ENCODE measurements at places on chromosomes 6 and 20.

GRCh38 chr6:168131464-168132415, 52.7 kb upstream of the FRMD1 start:
- DNase-seq, result no peak

- no peak for DNase-seq
Measured at GRCh38 chr6:137820425-137820824, 46.6 kb upstream of the TNFAIP3 start.

GRCh38 chr6:21741221-21742109, 147.9 kb downstream of the SOX4 start:
- DNase-seq, result no peak

DNA sequence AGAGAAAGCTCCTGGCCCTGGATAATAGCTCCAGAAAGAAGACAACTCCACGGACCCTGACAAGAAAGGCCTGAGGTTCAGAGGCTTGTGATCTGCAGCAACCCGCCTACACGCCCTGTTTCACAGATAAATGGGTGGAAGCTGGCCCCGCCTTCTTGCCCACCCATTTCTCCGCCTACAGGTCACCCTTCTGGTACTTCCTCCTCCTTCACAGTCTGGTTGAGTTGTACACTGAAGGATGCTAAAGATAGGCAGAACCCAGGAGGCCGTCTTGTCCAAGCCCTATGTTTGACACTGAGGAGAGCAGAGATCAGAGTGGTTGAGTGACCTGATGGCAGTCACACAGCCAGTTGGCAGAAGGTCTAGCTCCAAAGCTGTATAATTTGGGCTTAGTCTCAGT, 34.2 kb upstream of the MDGA1 start:
- DNase-seq, result no peak

- DNase-seq, result no peak
Measured at GRCh38 chr6:47804821-47805220, 23.0 kb downstream of the OPN5 start.

- DNase-seq, result no peak
Measured at GRCh38 chr6:17475606-17476244, 82.3 kb downstream of the CAP2 start.

DNA sequence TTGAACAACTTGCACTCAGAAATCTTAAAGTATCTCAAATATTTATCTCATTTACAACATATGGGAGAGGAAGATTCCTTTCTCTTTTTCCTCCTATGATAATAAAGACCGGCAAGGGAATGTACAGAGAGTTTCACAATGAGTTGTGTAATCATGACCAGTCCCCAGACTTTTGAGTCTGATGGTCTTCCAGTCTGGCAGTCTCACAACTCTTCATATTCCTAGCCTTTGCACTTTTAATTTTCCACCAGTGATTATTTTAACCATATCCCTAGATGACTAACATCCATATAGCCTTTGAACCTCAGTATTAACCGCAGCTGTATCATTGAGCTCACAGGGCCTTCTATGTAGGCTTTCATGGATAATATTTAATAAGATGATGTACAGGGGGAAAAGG, 278.5 kb downstream of the KHDC1L start:
- no peak for DNase-seq

- no peak for DNase-seq
Measured at GRCh38 chr6:148307405-148307804, 35.2 kb upstream of the SASH1 start.

GRCh38 chr6:16850681-16851026, 89.4 kb upstream of the ATXN1 start:
- no peak for DNase-seq

- DNase-seq, result no peak
Measured at GRCh38 chr6:112690497-112691202, 343.5 kb downstream of the RFPL4B start.

DNA sequence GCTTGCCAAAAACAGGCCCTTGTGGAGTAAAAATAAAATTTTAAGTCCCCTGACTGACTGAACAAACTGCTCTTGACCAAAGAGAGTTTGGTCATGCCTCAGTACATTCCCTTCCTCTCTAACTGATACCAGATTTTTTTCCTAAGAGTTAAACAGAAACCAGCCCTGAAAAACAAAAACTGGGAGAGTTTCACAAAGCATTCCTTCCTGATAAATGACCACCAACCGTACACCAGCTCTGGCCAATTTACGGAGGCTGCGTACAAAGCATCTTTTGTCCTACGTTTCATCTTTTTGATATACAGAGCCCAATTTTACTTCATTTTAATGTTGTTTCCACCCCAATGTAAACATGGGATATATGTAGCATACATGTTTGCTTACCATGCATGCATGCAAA, 477.4 kb upstream of the HTR1E start:
- no peak for DNase-seq

DNA sequence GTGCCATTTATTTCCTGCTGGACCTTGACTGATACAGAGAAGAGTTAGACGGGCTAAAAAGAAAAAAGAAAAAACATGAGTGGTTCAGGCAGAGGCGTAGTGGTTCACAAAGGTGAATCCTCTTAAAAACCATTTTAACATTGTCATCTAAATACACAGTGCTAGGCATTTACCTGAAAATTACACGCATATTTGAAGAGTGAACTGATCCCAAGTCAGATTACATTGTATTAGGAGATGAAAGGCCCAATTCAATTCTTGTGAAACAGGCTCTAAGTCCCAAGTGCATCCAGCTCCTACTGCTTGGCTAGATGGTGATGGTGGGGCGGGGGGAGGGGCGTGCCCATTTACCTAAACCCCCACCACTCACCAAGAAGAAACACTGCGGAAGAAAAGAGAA, 46.7 kb upstream of the ATXN1 start:
- DNase-seq, result no peak

DNA sequence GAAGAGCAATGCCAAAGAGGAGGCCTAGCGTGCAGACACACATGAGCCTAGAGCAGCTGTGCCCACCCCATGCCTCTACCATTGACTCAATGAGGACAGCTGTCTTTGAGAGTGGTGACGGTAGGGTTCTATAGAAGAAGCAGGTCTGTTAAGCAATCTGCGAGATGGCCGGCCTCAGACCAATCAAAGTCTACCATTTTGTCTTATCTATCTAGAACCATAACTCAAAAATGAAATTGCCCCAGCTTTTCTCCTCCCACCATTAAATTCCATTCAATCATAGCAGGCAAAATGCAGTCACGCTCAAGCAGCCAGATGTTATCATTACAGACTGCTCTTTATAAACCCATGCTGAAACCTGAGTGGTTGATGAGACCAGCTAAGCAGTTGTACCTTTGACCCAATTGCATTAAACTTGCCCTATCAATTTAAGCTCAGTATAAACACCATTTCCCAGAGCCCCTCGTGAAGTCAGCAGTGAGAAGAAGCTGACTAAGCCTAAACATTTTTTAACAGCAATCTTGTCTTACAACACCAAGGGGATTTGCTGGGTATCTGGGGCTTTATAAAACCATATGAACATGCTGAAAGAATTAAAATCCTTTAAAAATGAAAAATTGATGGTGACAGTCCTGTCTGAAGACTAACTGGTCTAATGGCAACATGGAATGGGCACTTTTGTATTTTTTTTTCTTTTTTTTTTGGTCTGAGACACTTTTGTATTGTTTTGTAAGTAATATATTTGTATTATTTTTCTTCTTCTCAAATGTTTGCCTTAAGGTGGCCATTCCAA, 57.5 kb downstream of the FOXC1 start:
- DNase-seq, result no peak

- no peak for DNase-seq
Measured at GRCh38 chr6:160429620-160429895, 81.4 kb downstream of the SLC22A3 start.

- no peak for DNase-seq
Measured at GRCh38 chr6:140620496-140620895, 1246.0 kb upstream of the CITED2 start.

DNA sequence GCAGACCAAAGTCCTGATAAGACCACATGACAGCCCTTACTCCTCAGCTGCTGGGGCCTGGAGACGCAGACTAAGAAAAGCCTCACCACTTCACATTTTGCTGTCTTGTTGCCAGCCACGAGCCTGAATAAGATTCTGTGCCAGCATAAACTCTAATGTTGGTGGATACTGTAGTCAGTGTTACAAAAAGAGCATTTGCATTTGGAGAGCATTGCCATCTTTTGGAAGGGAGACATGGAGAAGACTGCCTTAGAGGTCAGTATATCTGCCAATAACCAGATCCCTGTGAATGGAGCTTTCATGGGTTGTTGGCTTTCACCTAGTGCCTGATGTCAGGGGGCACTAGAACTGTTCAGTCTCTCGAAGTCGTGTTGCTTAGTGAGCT, 315.2 kb downstream of the ZFAND3 start:
- no peak for DNase-seq

- DNase-seq, result no peak
Measured at GRCh38 chr6:133092771-133093170, 148.4 kb upstream of the EYA4 start.

DNA sequence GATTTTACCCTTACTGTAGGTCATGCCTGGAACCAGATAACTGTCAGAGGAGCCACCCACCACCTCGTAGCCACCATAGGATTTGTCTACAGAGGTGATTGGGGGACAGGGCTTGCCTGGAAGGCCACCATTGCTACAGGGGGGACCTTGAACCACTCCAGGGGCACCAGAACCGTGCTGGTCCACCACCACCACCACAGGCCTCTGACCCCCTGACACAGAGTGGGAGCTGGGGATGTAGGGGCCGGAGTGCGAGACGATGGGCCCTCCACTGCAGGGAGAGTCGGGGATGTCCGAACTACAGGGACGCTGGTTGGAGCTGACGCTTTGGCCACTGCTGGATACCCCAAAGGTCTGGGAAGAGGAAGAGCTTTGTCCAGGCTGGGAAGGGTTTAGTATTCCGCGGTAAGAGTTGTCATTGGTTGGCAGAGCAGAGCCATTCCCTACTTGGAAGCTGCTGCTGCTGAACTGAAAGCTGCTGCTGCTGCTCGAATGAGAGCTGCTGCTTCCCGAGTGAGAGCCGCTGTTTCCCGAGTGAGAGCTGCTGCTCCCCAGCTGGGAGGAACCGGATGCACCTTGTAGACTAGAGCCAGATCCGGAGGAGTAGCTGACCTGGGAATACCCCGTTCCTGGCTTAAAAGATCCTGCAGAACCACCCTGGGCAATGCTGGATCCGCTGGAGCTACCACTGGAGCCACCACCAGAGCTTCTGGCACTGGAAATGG, 2.2 kb downstream of the PSORS1C1 start:
- no peak for DNase-seq

DNA sequence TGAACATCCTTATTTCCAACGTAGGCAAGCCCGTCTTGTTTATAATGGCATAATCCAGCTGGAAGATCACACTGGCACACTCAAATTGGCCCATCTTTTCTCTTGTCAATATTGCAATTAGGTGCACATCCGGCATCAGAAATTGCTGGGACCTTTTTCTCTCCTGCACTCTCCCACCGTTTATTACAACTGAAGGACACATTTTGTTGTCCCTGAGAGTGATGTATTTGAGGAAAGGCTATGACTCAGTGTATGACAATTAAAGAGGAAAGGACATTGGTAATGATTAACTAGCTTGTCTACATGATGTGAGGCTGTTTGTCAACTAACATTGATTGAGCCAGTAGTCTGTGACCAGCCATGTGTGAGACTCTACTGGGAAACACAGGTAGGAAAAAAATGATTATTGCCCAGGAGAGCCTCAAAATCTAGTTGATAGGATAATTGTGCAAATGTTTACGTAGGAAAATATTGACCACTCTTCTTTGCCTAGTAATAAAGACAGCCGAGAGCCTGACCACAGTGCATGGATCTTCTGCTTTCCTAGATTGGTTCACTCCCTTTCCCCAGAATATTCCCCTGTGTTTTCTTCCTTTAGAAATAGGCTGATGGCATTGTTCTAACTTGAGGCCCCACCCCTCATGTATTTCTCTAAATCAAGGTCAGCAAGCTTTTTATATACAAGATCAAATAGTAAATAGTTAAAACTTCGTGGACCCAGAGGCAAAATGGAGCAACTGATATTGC, 230.0 kb upstream of the BTBD3 start:
- DNase-seq, result peak; percentile 80

DNA sequence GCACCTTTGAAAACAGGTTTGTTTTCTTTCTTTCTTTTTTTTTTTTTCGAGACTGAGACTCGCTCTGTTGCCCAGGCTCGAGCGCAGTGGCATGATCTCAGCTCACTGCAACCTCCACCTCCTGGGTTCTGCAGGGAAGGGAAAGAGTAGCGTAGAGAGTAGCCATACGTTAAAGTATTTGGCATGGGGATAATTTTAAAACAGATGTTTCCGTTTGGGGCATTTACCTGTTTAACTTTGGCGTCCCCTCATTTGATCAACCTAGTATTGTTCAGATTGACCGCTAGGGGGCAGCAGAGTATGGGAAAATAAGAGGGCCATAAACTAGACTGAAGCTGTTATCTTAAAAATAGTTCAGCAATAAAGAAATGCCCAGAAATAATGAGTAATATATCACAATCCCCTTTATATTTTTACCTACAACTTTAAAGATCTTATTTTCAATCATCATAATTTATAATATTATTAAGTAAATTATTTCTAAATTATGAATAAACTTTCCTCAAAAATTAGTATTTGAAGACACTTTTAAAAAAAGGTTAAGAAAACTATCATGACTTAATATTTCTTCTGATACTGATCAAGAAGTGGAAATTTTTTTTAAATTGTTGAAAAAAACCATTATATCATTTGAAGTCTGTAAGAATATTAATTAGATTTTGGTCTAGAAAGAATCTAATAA, 7.6 kb upstream of the TAAR9 start:
- DNase-seq, result peak; percentile 41

GRCh38 chr6:24504649-24505586, 10.1 kb downstream of the ALDH5A1 start:
- DNase-seq, result no peak

DNA sequence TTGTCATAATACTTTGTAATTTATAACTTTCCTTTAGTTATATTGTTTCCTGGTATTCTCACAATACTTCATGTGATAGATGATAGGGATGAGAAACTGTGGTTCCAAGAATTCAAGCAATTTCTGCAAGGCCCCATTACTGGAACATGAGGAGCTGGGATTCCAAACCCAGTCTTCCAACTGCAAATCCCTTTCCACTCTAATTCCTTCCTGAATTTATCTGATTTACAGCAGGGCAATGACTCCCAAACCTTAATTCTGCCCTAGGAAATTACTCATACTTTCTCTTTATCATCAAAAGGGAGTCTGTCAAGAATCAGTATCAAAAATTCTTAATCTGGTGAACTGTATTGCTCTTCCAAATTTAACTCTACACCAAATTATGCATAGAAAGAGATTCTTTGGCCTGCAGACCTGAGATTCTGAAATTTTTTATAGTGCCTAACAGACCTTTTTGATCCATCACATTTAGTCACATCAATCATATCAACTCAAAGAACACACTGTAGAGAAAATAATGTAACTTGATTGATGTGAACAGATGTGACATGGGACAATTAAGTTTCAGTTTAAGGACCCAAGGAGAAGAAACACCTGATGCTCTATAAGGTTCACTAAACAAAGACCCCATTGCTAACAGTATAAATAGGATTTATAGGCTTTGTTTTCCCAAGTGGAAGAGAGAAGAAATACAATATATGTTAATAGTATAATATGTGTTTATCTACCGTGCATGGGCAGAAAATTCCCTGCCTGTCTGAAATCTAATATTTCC, 41.5 kb upstream of the GJA1 start:
- DNase-seq, result no peak

GRCh38 chr6:166987930-166988329, 11.3 kb upstream of the CEP43 start:
- no peak for DNase-seq
